ENCODE measurements at places on chromosomes 6 and 20. TPM values are rescaled to one million over a fixed set of nuclear protein-coding genes. Genes with fewer than 3 reads are reported as not detected.

- DNase-seq: no peak
Observed at GRCh38 chr6:127538750-127539264, 19.7 kb upstream of the MTCL3 start.

Gene FAXC
- total RNA-seq: 8.0 TPM

- DNase-seq: no peak
Observed at GRCh38 chr6:2748183-2748582, 2.5 kb downstream of the MYLK4 start.

DNA sequence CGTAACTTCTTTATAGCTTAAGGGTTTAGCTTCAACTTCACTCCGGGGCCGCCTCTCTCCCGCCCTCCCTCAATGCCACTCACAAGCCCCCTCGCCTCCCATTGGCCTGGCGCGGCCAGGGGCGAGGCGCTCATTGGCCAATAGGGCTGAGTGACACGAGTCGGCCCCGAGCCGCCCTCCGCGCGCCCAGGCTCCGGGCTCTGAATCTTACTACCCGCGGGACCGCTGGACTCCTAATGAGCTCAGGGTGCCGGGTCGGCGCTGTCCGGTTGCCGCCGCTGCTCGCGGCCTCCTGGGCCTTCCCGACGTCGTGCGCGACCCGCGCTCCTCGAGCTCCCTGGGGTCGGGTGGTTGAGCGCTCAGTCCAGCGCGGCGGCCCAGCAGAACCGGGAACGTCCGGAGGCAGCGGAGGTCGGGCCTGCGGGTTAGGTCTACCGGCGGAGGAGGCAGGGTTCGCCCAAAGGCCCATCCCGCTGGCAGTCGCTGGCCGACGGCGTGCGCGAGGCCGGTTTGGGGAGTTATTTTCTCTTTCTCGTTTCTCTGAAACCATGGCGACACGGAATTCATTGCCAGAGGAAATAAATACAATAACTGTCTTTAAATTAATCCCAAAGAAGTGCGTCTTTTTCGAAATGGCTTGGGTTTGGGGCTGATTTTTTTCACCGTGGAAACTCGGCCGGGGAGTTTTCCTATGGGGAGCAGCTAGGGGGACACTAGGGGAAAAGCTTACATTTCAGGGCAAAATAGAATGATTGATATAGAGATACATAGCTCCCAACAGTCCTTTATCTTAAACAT, at the start of gene SIM1:
TSS of gene SIM1 (minus strand) at position 19 of the 798 bp plus-strand sequence. CDS start 1,453 bp downstream, outside the sequence.
- DNase-seq: no peak

- DNase-seq: no peak
Observed at GRCh38 chr6:125507987-125508655, 206.4 kb upstream of the HDDC2 start.

- no peak for DNase-seq
Observed at GRCh38 chr6:53258774-53259155, 90.0 kb downstream of the ELOVL5 start.

Gene SLC44A4
- total RNA-seq: not detected

Gene CTAGE9
- total RNA-seq: not detected

Gene ADGRF1
- not detected for total RNA-seq

Gene RIPOR2
- 0.92 TPM for total RNA-seq

Measured in chondrocyte (in vitro differentiated cells).